ENCODE measurements at places on chromosomes 6 and 20. TPM values are rescaled to one million over a fixed set of nuclear protein-coding genes. Genes with fewer than 3 reads are reported as not detected.

Gene GGTLC1
- total RNA-seq: not detected

Gene OR2B6
- not detected for total RNA-seq

Gene RAMACL
- 1.5 TPM for total RNA-seq

Gene SMIM26
- total RNA-seq: 49.9 TPM

Gene PRKN
- 6.1 TPM for total RNA-seq

Gene HFE
- 1.2 TPM for total RNA-seq

Gene BIRC7
- not detected for total RNA-seq

Gene SEL1L2
- under 0.01 TPM for total RNA-seq

Gene FAM83C
- not detected for total RNA-seq

Measured in temporal lobe (tissue), 4 donors.